ENCODE measurements at places on chromosomes 1 and 21.
A peak's percentile ranks its signal among the peaks of the same experiment; 100 is the strongest.

- DNase-seq = no peak
These were observed 268.3 kb upstream of the PROX1 start for GRCh38 chr1:213719462-213719861.

- DNase-seq = no peak
These were observed 17.0 kb upstream of the ATP13A2 start for GRCh38 chr1:17028662-17029188.

- DNase-seq = no peak
These were observed 12.2 kb upstream of the ACADM start for GRCh38 chr1:75712306-75712705.

- peak; percentile 70 for DNase-seq
These were observed 2.9 kb upstream of the PIGR start for GRCh38 chr1:206949208-206949607.

DNA sequence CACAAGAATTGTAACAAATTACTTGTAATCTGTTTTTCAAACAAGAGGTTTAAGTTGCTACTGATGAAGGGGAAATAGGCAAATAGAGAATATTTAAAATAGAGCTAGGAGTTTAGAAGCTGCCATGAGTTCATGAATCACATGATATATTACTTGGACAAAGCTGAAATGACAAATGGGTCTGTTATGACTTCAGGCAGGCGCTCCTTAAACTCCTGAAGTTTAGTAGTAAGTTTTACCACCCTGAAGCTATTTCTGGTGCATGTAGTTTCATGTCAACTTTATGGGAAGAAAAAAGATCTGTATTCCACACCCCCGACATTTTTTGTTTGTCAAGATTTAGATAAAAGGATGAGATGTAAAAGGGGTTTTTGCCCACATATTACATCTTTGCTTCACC, 58.5 kb downstream of the PLA2G4A start:
- DNase-seq = no peak

- DNase-seq = no peak
These were observed 118.5 kb downstream of the EIF4G3 start for GRCh38 chr1:21058035-21058793.

Measured in suppressor macrophage treated with lipopolysaccharide for 4 hours (primary cell).